ENCODE measurements at places on chromosomes 2 and 18.

GRCh38 chr2:69667805-69668382 lies 24.4 kb upstream of the AAK1 start:
- no peak for DNase-seq

DNA sequence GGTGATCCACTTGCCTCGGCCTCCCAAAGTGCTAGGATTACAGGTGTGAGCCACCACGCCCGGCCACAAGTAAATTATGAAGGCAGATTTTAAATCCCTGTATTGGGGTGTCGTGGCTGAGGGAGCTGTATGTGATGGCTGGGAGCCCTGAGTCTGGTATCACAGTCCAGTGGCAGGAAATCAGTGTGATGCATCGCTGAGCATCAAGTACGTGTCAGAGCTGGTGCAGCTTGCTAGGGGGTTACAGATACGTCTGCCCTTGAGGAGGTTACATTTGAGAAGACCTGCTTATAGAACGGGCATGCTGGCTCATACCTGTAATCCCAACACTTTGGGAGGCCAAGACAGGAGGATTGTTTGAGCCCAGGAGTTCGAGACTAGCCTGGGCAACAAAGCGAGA lies 4.3 kb downstream of the ENOSF1 start:
- DNase-seq = no peak

DNA sequence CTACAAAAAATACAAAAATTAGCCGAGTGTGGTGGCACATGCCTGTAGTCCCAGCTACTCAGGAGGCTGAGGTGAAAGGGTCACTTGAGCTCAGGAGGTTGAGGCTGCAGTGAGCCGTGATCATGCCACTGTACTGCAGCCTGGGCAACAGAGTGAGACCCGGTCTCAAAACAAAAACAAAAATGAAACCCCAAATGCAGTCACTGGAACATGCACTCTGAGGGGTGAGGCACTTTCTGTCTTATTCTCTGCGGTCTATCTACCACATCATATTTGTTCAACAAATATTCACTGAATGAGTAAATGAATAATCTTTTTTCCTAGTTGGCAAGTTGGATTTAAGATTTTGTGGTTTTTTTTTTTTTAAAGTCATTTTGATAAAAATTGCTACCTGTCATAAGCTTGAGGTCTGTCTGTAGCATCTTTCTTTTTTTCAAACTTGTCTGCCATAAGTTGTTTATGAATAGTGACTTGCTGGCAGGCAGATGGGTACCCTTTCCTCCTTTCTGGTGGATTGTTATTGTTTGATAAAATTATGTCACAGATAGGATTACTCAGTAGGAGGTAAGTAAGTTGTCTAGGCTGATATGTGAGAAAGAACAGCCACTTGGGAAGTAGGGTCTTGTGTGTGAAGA lies 11.8 kb downstream of the CHRNA1 start:
- no peak for DNase-seq

DNA sequence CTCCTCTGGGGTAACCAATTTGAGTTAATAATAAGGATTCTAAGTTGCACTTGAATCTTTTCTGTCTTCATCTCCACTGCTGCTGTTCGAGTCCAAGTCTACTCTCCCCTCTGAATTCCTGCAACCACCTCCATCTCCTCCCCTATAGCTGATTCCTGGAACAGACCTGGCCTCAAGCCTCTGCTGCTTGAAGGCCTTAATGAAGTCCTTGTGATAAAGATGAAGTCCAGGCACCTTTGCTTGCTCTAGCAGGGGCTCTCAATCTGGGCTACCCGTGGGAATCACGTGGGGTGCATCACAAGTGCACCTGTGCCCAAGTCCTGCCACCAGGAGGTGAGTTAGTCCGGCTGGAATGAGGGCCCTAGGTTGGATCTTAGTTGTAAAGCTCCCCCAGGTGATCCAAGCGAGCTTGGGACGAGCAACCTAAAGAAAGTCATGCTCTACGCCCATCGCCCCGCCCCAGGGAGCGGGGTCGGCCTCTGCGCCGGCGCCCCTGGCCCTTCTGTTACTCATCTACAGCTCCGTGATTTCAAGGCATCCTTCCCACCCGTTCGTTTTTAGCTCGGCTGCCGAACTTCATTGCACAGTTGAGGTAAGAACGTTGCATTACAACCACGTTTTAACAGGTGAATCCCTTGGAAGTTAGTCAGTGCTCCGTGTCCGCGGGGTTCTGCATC lies 905 bp upstream of the IAH1 start:
- DNase-seq = no peak

- no peak for DNase-seq
Observed at GRCh38 chr2:14428056-14428455, 204.5 kb upstream of the LRATD1 start.

All from AML-193 (cell line).